Astrocyte of the hippocampus (primary cell): ENCODE measurements at places on chromosomes 4 and X.

GRCh38 chrX:51336584-51336983, 4.0 kb downstream of the NUDT10 start:
- DNase-seq = peak; percentile 39

GRCh38 chr4:163556177-163556576, 61.7 kb downstream of the TMA16 start:
- DNase-seq = no peak

DNA sequence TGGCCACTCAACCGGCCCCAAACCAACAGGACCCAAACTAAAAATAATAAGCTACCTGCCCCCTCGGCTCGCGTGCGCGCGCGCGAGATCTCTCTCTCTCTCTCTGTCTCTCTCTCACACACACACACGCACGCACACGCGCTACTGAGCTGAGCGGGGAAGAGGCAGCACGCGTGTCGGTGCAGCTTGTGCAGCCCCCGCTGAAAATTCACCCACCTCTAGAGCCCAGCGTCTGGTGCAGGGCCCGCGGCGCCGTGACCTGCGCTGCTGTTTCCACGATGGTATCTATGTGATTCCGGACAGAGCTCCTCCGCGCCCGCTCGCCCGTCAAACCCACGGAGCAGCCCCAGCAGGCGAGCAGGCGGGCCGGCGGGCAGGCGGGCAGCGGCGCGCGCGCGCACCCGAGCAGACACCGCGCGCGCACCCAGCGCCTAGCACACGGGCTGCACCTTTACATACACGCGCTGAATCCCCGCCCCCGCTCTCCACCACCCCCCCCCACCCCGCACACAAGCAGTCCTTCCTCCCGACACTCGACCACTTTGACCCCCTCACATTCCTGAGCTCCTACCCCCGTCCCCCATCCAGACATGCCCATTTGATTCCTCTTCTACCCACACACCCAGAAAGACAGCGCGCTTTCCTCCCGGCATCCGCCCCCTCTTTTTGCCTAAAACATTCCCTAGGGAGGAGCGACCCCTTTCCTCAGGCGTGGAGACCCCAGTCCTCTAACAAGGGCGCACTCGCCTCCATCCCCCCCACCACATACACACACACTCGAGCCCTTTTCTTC, 1.0 kb downstream of the SLITRK4 start:
- DNase-seq = no peak

DNA sequence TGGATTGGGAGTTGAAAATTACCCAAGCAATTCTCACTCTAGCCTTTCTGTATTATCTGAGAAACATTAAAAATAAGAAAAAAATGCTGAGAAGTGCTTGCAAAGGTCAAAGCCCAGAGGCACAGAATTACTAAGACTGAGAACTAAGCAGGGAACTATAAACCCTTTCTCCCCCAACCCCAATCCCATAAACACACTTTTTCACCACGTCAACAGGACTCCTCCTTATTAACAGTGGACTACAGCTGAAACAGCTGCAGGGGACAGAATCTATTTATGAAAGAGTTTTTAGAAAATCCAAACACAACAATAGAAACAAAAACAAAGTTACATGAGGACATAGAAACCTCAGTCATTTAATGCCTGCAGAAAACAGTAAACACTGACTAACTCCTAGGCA, 984.1 kb downstream of the TRAM1L1 start:
- DNase-seq = no peak

- DNase-seq = no peak
Measured at GRCh38 chr4:25939330-25939729, 25.3 kb downstream of the SMIM20 start.

DNA sequence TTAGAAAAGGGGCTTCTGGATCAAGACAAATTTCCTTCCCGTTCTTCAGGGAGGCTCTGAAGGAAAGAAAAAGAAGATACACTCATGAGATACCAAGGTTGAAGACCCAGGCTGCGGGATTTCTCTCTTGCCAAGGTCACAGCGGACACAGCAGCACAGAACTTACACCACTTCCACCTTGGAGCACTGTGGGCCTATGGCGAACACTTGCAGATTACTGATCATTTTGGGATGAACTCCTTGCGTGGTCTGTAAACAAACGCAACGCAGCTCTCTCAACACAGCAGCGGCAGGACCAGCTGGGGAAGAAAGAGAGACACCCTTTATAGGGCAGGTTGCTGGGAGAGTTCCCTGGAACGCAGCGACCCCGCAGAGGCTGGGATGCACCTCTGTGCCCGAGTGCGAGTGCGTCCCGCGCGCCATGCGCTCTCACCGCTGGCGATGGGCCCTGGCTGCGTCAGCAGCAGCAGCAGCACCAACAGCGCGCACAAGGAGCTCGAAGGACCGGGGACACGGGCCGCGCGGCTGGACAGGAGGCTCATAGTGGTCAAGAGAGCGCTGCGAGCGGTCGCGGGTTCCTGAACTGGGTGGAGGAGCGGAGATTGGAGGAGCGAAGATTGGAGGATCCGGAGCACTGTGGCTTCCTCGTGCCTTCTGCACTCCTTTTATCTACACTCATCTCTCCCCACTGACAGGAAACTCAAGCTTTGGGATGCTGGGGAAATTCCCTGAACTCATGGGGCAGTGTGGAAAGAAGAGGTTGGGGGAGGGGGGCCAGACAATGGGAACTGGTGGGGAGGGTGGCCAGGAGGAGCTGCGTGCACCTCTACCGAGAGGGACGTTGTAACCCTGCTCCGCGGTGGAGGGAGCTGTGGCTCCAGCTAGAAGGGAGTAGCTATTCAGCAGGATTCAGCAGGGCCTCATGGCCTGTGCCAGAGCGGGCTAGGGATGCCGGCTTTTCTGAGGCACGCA, at the start of gene CXCL5:
Gene CXCL5, minus strand, starts transcription at position 638 of the 972 bp plus-strand sequence. Its CDS starts 96 bp downstream, at position 542.
- DNase-seq = peak; percentile 67

GRCh38 chrX:68506649-68507048, 7.8 kb downstream of the YIPF6 start:
- no peak for DNase-seq

DNA sequence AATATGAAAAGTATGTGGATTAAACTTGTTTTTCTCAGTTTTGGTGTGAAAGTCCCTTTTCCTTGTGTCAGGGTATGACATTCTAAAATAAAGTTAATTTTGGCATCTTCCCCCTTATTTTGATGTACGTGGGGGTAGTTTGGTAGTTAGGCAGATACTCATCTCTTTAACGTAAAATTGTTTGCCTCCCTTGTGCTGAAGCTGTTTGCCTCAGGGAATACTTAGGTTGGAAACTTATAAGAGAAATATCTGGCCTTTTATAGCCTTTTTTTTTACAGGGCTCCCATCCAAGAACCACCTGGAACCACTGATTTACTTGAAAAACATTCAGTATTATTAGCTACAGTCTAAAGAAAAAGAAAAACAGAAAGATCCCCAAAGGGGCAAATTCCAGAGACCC, 85.5 kb downstream of the PHEX start:
- no peak for DNase-seq

- peak; percentile 46 for DNase-seq
Measured at GRCh38 chr4:95059663-95060062, 301.9 kb downstream of the BMPR1B start.

GRCh38 chr4:26337612-26338011, 16.8 kb downstream of the RBPJ start:
- DNase-seq = no peak

GRCh38 chr4:89665662-89666061, 171.3 kb downstream of the SNCA start:
- DNase-seq = no peak

DNA sequence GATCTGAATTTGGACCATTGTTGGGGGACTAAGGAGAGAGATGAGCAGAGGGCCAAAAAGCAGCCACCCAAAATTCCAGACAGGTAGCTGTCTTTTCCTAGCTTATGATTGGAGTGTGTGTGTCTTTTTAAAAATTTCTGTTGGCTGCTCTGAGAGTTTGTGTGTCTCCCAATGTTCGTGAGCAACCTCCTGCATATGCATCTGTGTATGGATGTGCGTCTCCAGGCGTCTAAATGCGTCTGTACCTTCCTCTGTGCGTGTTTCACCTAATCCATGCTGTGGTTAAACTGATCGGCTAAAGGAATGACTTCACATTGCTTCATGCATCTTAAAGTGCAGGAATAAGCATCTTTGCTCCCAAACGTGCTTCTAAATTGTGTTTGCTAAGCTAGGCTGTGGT, 65.5 kb upstream of the LAS1L start:
- no peak for DNase-seq

GRCh38 chr4:54700986-54701385, 43.2 kb downstream of the KIT start:
- no peak for DNase-seq

- DNase-seq = peak; percentile 26
Measured at GRCh38 chr4:25993395-25994185, 79.6 kb downstream of the SMIM20 start.

DNA sequence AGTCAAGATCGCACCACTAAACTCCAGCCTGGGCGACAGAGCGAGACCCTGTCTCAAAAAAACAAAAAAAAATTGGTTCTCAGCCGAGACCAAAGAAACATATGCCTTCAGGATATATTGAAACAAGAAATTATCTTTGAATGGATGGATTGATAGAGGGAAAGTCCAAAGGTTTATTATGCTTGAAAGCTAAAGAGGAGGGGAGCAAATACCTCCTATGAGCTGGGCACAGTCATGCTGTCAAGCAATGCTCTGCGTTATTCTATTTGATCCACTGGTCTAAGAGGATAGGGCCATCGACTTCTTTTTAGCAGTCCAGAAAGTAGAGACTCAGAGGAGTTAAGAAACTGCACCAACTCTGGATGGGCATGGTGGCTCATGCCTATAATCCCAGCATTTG, 85.9 kb upstream of the SLC34A2 start:
- no peak for DNase-seq

GRCh38 chr4:94913316-94913715, 155.6 kb downstream of the BMPR1B start:
- no peak for DNase-seq

DNA sequence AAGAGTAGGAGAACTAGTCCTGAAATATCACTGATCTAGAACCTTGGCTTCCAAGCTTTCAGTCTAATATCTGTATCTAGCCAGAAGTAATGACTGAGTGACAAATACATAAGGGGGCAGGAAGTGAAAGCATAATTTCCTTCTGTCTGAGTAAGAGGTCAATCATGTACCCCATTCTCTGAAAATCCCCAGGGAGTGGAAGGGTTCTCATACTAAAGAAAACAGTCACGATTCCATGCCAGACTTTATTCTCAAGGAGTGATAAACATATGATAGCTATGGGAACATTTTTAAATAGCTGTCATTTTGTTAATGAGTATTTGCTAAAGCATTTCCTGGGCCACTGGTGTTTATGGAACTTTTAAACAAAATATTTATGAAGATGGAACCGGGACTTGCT, 308.5 kb downstream of the ARHGAP24 start:
- no peak for DNase-seq

GRCh38 chr4:154078504-154079350, 289.8 kb upstream of the SFRP2 start:
- no peak for DNase-seq

DNA sequence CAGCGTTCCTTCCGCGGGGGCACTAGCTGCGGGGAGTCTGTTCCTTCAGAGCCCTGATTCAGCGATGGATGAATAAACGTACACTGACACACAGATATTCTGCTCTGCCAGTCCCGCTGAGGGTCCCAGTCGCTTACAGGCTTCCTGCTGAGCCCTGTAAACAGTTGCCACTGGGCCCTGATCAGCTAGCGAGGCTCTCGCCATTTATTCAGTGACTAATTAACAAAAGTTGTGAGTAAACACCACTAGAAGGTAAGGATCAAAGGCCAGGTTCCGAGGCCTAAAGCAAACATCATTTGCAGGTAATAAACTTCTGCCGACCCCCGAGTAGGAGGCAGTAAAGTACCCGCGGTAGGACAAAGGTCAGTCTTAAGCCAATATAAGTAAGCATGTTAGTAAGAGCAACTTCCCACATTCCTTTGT, 442.6 kb upstream of the GALNT7 start:
- no peak for DNase-seq

GRCh38 chr4:181701214-181701613, 542.0 kb upstream of the TENM3 start:
- no peak for DNase-seq

DNA sequence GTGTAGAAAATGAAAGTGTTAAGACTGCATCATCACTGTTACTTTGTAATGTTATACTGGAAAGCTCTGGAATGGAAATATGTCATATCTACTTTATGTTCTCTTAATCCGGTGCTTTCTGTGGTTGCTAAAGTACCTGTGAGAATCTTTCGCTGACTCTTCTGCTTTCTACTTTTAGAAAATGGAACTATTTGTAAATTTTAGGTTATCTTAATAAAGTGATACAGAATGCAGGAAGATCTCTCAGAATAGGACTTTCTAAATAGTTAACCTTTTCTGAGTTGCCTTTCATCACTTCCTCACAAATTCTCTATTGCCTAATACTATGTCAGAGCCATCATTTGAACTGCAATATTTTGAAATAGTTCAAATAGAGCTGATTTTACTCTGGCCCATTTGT, 69.3 kb downstream of the BMP2K start:
- no peak for DNase-seq

DNA sequence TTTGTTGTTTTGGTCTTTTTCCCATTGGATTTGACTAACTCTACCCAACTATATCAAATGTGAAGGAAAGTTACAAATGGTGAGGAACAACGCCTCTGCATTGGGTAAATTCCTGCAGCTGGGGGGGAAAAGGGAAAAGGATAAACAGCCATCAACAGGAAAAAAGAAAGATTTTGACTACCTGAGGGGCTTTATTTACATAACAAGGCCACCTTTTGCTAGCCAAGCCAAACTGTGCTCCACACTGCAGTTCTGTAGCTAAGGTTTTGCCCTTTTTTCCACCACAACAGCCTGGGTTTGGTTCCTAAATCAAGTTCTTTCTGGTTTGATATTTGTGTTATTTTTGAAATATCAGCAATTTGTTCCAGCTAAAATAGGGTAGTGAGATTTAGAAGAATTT, 40.8 kb downstream of the RHOXF2B start:
- no peak for DNase-seq

DNA sequence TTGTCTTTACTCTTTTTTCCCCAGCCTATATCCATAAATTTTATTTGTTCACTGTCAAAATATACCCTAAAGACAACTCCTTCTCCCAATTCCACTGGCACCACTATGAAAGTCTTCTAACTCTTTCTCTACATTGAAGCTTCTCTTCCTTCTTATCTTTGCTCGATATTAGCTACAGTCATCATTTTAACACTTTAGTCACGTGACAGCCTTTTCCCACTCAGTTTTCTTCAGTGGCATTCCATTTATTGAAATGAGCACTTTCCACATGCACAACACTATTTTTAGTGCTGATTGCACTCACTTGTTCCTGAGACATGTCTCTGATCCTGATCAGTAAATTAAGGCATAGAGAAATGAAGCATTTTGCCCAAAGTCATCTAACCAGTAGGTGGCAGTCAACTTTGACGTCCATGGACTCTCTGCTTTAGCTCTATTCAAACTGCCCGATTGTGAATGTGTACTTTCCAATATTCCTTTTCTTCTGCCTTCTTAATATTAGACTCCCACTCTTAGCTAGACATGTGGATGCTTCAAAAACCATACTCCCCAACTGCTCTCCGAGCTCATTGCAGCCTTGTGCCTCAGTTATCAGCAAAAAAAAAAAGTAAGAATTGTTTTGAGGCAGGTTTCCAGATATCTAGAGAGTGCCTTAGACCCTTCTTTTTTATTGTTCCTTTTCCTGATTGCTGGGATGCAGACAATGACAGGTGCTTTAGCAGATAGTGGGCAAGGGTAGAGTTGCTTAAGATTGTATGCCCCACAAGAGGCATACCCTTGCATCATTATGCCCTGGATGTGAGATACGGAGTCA, 394.4 kb upstream of the ADGRL3 start:
- DNase-seq = peak; percentile 60
